ENCODE measurements at places on chromosomes 5 and 9.

GRCh38 chr9:83430681-83431080, 107.5 kb downstream of the FRMD3 start:
- DNase-seq, result no peak

DNA sequence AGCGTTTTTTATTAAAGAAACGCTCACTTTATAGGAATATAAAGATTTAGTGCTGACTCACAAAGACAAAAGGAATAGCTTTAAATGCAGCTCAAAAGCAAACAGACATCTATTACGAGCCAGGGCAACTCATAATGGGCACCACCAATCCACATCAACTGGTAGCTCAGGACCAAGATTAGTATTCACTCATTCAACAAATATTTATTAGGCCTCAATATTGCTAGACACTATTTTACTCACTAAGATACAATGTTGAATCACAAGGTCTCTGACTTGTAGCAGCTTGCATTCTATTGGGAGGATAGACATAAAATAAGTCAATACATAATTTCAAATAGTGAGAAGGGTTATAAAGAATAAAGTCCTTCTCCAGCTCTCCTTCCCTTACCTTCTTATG, 8.0 kb upstream of the MAN2A1 start:
- no peak for DNase-seq

- no peak for DNase-seq
These were observed 50.6 kb upstream of the ANGPTL2 start for GRCh38 chr9:127173063-127173462.

DNA sequence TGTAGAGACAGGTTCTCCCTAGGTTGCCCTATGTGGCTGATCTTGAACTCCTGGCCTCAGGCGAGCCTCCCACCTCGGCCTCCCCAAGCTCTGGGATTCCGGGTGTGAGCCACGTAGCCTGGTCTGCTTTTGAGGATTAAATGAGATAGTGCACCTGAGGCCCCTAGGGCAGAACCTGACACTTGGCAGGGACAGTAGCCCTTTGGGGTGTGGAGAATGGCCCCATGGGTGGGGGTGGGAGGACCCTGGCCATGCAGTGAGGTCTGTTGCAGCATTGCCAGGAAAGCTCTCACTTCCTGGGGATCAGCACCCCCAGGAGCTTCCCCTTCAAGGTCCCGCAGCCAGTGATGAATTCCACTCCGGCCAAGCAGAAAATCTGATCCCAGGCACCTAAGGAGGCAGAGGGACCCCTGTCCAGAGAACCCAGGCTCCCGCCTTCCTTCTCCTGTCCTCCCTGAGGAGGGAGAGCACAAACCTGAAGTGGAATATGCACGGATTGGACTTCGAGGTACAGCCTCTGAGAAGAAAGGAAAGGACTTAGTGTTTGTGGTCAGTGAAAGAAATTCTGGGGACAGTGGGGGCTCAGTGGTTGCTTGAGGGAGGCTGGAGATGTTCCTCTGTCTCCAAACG, 73.9 kb upstream of the UNC5A start:
- no peak for DNase-seq

GRCh38 chr5:65971643-65972042, 45.3 kb downstream of the ERBIN start:
- DNase-seq, result no peak

DNA sequence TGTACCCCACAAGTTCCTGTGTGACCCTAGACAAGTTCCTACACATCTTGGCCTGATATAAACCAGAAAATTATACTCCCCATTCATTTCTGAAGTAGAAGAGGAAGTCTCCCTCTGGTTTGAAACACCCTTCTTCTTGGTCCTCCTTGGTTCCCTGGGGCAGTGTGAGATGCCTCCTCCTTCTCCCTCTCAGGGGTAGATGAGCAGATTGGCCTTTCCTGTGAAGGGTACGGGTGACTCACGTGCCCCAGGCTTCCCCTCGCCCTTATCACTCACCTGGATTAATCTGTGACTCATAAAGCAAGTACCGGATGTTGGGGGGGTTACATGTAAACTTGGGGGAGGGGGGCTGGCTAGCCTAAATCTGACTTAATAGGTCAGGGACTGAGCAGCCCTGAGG, 11.1 kb upstream of the AQP3 start:
- peak; percentile 47 for DNase-seq

- no peak for DNase-seq
These were observed 26.7 kb downstream of the ARSK start for GRCh38 chr5:95581576-95581975.

- DNase-seq, result no peak
These were observed 18.6 kb downstream of the MLLT3 start for GRCh38 chr9:20603524-20604268.

DNA sequence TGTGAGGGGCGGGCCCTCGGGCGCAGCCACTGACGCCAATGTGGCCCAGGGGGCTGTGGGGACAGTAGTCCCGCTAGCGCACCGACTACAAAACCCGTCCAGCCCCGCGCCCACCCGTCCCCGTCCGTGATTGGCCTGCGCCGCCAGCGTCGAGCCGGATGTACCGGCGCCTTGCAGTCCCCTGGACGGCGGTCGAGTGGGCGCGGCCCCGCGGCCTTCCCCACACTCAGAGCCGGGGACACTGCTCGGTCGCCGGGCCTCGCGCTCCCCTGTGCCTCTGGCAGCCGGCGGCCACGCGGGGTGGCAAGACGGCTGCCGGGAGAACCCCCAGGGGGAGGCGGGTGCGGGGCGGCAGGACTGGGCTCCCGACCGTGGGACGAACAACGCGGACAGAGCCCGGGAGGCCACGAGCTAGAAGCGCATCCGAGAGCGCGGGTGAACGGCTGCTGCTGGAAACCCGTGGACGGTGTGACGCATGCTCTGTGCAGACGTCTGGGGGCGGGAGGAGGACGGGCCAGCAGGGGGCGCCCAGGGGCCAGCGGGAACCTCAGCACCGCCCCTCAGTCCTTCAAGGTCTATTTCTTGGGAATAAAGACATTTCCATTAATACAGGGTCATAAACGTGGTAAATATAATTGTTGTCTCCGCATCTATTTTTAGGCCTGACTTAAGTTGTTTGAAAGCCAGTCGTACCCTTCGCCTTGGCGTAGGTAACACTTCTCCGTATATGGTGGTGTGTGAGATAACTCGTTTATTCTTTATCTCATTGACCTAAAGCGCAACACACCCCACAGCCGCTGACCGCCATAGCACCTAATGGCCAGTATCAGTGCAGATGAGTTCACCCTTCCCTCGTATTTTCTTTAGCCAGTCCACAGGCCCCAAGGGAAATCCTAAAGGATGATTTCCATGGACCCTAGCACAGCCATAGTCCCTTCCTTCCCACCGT, 629 bp upstream of the BICD2 start:
- peak; percentile 94 for DNase-seq

DNA sequence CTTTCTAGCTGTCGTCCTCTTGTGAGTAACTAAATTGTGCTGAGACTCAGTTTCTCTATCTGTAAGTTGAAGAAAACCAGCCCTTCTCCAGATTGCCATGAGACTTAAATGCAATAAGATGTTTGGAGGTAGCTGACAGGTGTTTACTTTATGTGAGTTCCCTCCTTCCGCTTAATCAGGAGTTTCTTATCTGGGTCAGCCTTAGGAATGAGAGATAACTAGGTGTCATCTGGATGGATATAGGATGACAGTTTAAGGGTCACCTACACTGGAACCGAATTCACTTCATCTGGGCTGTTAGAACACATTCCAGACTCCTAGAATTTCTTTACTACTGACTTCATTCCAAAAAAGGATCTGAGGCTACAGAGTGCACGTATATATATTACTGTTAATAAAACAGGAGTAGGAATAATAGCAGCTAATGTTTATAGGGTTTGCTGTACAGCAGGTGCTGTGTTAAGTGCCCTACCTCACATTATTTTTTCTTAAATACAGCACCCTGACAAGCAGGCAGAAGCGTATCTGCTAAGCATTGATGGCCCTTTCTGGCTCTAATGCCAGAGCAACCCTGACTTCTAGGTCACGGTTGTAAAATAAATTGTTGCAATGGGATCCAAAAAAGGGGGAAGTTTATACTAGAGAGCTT, 30.0 kb upstream of the CPEB4 start:
- DNase-seq, result no peak

DNA sequence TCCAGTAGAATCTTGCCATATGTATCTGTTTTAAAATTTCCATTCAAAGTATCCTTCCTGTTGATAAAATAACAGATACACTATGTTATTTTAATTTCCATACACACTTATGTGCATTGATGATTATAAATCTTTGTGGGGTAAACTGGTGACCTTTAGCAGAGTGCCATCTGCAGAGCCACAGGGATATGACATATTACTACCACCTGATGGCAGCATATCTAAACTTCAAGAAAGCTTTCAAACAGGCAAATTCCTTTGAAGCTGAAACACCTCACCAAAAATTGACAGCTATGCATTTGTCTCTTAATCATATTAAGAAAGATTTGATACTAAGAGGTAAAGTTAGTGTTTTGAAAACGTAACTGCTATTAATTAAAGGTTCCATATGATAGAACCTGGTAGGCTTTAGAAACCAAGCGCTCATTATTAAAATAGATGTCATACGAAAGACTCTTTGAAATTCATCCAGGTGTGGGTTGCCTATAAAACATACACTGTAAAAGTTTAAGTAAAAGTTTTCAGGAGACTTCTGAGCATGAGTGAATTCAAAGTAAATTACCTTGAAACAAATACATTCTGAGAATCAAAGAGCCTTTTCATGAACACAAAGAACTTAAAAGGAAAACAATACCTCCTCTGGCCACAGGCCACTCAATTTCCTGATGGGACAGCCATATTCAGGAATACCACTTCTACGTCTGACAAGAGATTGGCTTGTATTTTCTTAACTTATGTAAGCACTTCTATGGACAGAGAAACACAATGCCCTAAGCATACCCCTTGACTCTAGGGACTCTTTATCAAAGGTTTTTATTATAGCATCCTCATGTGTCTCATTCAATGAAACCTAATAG, 93.3 kb downstream of the KIAA0825 start:
- no peak for DNase-seq
